Central memory CD8-positive, alpha-beta T cell (primary cell): ENCODE measurements at places on chromosomes 11 and 22.

DNA sequence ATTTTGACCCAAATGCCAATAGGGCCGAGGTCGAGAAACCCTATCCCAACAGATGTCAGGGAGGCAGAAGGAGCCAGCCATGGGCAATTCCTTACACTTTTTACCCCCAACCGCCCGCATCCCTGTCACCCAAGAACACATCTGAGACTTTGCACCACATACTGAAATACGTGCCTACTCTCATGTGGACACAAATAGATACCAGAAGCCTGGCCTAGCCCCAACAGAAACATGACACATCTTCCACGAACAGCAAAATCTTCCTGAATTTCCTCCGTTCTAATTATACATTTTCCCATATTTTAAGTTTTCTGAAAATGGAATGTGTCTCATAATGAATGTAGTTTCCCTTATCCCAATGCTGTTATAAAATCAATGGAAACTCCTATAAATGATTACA lies 64.7 kb downstream of the SLC1A2 start:
- DNase-seq, result no peak

GRCh38 chr11:31442086-31442485 lies 67.3 kb downstream of the IMMP1L start:
- DNase-seq, result no peak

DNA sequence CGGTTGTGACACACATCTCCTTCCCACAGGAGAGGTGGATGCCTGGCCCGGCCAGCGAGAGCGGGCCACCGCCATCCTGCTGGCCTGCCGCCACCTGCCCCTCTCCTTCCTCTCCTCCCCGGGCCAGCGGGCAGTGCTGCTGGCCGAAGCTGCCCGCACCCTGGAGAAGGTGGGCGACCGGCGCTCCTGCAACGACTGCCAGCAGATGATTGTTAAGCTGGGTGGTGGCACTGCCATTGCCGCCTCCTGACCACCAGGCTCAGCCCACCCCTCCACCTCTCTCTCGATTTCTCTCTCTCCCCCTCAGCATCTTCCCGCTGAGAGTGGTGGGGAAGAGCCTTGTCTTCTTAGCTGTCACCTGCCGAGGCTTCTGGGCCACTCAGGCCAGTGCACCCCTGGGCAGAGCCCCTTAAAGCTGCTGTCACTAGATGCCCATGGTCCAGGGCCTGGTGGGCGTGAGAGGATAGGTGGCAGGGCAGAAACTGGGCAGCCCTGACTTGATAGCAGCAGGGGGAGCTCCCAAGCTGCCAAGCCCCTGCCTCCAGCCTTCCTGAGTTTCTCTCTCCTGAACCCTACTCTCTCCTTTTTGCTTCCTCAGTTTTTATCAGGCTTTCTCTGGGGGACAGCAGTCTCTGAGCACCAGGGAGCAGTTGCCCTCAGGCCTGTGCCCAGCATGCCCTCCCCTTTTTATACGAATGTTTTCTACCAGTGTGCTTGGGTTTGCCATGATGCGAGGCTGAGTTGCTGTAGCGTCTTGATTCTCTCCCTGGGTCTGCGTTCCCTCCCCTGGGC lies 9.3 kb downstream of the SHISA8 start:
- DNase-seq, result no peak

GRCh38 chr11:33540427-33540826 lies 160.2 kb downstream of the C11orf91 start:
- DNase-seq, result no peak
